Activated T-helper 1 cell treated with anti-CD3 and anti-CD28 coated beads, Interleukin-2, amount 50 U/mL, for 16 hours (primary cell): ENCODE measurements at places on chromosomes 2 and 18.

DNA sequence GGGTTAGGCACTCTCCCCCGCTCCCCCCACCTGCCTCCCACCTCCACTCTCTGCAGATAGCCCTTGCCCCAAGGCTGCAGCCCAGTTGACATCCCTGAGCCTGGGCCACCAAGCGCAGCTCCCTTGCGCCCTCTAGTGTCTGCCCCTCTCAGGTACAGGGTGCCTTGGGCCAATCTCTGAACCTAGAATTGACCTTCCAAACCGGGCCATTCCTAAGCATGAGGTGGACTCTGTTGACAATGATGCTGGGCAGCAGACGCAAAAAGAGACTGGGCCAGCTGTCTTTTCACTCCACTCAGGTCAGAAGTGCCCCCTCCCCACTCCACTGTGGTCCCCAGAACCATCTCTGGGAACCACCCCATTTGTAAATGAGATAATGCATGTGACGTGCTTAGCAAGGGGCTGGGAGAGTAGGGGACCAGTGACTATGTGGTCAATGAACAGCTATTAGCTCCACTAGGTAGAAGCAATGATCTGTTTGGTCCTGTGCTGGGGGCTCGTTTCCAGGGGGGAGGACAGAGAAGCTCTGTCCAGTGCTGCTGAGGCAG is 43.3 kb upstream of the PLB1 start:
- DNase-seq, result peak; percentile 68

DNA sequence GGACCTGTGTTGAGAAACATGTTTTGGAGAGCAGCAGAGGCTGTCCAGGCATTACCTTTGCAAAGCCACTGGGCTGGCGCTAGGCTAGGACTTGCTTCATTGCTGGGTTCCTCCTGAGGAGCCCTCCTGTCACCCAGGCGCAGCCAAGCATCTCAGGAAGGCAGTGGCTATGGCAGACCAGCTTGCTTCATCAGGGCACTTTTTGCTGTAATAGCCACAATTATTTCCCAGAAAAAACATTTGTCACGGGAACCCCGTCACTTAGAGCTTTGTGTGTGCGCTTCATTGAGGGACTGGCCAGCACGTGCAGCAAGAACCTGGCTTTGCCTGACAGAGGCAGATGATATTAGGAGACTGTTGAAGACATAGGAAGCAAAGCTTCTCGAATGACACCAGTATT is 36.4 kb downstream of the SLC20A1 start:
- DNase-seq, result no peak

DNA sequence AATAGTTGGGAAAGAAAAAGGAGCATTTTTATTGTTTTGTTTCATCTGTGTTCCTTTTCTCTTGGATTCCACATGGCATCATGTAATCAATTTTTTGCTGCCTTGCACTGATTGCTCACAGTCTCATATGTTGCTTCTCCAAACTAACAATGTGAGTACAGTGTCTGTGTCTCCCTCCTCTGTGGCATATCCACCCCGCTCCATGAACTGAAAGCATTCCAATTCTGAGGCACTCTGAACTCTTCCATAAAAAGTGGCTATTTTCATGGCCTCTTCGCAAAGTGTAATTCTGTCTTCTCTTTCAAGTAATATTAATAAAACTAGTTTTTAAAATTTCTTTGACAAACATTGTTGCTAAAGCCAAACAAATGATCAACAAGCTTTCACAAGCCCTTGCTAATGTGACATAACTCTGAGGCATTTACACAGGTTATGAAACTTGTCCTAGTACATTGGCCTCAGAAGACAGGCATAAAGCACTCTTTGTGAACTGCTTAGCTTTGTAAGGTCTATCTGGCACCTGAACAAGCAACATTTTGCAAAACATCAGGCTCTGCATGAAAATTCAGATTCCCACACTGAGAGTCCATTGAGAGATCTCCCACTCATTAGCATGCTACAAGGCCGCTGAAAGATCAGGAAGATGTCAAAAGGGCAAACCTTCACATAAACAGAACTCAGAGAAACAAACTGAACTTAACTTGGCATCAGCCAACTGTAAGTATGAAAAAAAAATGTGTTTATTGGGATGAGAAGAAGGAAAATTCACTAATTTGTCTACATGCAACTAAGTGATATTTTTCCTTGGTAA is 33.0 kb downstream of the GPR75 start:
- DNase-seq, result no peak

DNA sequence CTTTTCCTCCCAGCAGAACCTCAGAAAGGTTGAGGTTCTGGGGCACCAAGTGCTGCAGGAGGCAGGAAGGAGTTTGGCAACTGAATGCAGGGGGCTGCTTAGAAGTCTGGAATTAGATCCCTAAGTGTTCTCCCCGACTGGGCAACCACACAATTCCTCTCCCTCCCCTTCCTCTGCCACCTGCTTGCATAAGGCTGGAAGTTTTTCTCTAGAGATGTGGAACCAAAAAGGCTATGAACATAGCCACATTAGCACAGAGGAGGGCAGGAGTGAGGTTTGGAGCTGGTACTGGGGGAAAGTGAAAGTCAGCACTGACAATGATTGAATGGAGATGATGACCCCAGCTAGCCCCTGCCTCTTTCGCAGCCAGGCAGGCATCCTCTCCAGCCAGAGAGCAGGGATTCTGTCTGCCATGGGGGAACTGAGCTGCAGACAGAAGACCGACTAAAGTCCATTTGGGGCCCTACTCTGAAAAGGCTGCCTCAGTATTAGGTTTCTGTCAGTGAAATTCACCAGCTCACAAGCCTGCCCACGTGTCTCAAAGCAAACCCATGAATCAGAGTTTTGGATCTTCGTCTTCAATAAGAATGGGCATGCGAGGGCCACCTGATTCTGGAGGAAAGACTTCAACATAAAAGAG is 87.9 kb upstream of the ITGA6 start:
- DNase-seq, result no peak

DNA sequence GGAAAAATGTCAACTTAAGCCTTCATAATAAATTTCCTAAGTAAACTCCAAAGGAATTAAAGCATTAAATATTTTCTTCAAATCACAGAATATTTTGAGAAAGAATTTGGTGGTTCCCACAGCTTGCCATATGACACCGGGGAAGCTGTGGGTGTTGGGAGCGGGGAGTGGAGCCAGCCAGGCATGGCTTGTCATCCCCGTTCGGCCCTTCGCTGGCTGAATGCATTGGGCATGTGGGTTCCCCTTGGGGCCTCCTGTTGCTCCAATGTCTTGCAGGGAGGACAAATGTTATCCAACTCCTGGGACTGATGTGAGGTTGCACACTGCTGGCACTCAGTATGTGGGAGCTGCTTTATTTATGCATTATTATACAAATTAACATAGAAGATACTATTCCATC is 18.6 kb downstream of the NGEF start:
- no peak for DNase-seq

DNA sequence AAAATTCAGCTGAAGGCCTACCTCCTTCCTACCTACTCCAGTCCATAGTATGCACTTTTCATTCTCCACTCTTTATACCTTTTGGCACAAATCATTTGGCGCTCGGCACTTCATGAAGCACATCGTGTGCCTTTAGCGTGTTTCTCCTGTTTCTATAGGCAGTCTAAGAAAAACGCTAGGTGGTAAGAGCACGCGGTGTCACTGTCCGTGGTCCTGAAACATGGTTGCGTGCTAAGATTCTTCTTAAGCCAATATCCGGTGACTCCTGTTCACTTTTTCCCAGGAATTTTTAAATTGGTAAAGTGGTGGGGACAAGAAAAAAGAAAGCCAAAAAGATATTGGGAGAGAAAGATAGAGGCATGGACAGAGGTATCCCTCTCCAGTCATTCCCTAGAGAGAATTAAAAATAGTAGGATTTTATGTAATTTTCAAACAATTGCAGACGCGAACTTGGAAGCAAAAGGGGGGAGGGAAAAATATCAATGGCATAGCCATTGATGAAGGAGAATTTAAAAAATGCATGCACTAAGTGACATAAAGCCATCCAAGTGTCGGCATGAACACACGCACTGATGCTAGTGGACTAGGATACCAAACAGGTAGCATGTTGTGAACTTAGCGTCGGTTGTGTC is 1.4 kb upstream of the CTNNA2 start:
- no peak for DNase-seq

DNA sequence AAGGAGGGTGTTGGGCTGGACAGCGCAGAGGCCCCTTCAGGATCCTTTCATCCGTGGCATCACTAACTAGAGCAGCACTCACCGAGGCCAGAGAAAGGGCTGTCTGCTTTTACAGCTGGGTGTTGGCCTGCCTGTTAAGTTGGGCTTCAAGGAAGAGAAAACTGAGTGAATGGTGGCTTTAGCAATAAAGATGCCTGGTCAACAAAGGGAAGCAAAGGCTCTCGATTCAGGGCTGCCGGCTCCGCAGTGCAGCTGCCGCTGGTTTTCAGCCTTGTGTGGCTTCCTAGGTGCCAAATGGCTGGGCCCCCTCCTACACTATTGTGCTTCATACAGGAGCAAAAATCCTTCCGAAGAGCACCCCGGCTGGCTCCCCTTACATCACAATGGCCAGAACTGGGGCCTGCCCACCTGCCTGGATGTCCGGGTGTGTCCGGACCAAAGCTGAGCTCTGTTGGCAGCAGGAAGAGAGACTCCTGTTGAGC is 61.0 kb upstream of the GPR45 start:
- no peak for DNase-seq

DNA sequence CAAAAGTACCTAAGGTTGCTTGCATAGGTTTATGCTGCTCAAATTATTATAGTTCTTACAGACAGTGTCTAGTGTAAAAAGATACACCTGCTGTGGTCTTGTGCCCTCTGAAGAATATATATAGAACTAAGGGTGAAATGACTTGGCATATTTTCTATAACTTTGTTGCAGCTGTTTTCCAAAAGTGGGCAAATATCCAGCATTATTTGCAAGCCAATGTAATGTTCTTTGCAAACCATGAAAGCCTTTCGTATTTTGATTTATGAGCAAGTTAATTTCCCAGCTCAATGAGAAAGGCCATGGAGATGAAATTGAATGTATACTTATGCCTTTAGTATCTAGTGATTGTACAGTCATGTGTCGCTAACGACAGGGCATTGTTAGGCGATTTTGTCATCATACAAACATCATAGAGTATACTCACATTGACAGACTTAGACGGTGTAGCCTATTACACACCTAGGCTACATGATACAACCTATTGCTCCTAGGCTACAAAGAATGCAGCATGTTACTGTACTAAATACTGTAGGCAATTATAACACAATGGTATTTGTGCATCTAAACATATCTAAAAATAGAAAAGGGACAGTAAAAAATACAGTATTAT is 116.3 kb downstream of the PLCL1 start:
- no peak for DNase-seq

DNA sequence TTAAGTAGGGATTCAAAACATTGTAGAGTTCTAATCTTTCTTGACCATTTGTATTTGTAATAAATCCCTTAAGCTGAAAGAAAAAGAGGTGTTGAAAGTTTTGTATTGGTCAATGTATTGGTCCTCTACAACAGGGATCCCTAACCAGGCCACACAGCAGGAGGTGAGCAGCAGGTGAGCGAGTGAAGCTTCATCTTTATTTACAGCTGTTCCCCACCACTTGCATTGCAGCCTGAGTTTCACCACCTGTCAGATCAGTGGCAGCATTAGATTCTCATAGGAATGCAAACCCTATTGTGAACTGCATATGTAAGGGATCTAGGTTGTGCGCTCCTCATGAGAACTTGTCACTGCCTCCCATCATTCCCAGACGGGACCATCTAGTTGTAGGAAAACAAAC is 715.7 kb upstream of the NXPH2 start:
- no peak for DNase-seq

DNA sequence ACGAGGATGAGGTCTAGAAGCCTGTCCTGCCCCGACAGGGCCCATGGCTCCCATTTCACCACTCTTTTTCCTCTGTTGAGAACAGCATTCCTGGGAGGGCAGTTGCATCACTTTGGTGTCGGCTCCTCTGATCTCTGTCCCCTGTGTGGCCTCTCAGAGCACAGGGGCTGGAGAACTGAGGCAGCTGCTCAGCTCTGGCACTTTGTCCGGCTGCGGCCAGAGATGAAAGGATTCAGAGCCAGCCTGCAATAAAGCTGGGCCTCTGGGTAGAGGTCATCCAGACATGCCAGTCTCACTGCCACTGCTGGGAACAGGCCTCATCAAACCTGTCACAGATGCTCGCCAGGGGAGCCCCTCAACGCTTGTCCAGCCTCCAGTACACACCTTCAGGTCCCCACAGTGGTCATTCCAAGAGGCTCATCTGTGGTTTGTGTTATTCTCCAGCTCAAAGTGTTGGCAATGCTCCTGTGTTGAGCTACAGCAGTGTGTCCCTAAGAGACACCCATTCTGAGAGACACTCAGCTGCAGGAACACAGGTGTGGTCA is 13.1 kb upstream of the ROCK2 start:
- no peak for DNase-seq

DNA sequence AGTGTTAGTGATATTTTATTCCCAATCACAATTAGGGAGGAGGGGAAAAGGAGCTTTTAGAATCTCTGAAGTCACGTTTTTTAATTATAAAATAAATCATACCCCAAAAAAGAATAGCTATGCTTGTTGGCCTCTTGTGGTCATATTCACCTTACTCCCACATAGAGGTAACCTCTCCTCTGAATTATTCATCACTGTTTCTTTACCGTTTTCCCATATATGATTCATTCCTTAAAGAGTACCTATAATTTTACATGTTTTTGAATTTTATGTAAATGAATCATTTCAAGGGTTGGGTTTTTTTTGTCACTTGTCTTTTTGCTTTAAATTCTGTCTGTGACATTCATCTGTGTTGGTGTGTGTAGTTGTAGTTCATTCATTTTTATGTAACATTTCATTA is 110.6 kb upstream of the CD302 start:
- no peak for DNase-seq

- DNase-seq, result no peak
Measured at GRCh38 chr2:38763228-38763627, 12.1 kb upstream of the SRSF7 start.

- DNase-seq, result no peak
Measured at GRCh38 chr2:3492951-3493614, 26.2 kb downstream of the ADI1 start.

DNA sequence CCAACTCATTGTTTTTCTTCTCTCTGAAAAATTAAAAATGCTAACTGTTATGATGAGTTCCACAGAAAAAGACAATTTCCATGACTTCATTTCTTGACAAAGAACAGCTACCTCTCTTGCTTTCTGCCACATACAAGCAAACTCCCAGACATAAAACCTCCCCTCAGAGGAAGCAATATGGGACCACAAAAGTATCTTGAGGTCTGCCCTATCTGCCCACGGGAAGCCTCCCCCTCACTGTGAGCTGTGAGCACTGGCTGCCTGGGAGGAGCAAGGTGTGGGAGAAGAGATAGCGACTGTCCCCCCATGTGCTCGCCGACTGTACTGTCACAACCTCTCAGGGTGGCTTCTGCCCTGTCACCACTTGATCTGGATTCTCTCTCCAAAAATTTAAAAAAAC is 69.7 kb upstream of the NRP2 start:
- no peak for DNase-seq

DNA sequence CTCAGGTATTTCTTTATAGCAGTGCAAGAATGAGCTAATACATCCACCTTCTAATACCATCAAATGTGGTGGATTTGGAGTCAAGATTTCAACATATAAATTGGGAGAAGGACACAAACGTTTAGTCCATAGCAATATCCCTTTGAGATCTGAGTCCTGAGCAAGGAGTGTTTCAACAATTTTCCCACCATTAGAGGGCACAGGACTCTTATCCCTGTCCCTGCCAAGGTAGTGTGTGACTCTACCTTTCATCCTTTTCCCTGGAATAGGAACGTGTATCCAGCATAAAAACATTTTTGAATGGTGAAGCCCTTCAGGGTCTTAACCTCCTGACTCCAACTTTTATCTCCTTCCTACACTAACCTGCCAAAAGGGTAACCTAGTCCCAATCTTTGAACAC is 181.3 kb upstream of the SRD5A2 start:
- no peak for DNase-seq
